ENCODE measurements at places on chromosomes 11 and 22.

GRCh38 chr11:37858398-37858797, 1260.4 kb upstream of the RAG2 start:
- no peak for DNase-seq

- no peak for DNase-seq
These were observed 1032.5 kb downstream of the DLG2 start for GRCh38 chr11:84594602-84595001.

DNA sequence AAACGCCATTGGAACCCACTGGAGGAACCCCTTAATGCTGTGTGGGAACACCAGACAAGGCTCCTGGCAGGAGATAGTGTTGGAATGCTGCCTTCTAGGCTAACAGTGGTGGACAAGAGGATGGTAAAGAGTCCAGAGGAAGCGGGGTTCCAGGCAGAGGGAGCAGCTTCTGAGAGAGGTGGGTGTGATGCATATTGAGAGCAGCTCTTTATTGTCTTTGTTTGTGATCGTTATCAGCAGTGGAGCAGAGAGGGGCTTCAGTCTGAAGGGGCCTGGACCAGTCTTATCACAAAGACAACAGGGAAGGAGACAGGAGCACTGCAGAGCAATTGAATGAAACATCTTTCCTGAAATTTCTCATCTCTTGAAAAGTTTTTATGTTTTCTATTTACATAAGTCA, 106.8 kb upstream of the PLET1 start:
- DNase-seq = no peak

DNA sequence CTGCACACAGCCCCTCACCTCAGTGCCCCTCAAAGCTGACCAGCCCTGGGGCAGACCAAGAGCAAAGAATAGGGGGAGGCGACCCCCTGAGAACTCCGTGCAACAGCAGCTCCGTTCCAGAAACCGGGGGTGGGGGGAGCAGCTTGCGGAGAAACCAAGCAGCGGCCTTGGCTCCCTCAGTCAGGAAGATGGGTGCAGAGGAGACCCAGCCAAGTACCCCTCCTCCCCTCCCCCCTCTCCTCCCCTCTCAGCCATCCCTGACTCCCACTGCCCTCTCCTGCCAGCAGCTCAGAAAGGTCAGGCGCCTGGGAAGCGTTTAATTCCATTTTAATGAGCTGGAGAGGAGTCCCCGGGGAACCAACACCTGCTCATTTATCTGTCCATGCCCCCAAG, 78.9 kb downstream of the PDE2A start:
- no peak for DNase-seq

DNA sequence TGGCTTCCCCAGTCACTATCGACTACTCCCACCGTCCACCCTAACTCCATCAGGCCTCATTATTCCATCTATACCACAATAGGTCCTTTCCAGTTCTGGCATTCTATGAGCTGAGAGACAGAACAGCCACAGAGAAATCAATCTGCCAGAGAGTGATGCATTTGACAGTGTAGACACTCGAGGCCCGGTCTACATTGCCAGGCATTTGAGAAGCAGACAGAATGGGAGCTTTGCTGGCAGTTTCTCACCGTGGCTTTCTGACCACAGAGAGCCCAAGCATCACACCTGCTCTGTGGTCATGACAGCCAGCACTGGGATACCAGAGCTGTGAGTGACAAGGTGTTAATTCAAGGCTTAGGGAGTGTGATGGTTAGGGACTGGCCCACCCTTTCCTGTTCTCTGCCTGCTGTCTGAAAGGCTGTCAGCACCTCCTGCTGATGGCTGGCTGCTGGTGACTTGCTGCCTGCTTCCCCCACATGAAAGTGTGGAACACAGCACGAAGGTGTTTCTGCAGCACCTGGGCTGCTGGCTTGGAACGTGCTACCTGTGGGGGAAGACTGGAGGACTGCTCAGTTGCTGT, 137.8 kb downstream of the KIRREL3 start:
- peak; percentile 73 for DNase-seq

DNA sequence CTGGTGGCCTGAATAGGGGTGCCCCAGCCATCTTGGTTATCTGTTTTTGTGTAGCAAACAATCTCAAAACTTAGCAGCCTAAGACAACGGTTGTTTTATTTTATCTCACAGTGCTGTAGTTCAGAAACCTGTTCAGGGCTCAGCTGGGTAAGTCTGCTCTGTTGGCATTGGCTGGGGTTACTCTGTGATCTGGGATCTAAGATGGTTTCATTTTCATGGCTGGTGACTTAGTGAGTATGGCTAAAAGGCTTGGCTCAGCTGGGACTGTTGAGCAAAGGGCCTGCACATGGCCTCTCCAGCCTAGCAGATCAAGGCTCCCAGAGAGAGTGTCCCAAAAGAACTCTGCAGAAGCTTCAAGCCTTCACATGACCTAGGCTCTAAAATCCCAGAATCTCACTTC, 60.8 kb upstream of the POU2AF1 start:
- DNase-seq = no peak

Measured in DND-41 (cell line).